A673 (cell line): ENCODE measurements at places on chromosomes 11 and 22. TPM values are rescaled to one million over a fixed set of nuclear protein-coding genes. Genes with fewer than 3 reads are reported as not detected.

- DNase-seq = no peak
These were observed 77.8 kb upstream of the GDPD4 start for GRCh38 chr11:77379253-77379652.

The VPREB1 gene
- total RNA-seq = not detected in 2 replicates

DNA sequence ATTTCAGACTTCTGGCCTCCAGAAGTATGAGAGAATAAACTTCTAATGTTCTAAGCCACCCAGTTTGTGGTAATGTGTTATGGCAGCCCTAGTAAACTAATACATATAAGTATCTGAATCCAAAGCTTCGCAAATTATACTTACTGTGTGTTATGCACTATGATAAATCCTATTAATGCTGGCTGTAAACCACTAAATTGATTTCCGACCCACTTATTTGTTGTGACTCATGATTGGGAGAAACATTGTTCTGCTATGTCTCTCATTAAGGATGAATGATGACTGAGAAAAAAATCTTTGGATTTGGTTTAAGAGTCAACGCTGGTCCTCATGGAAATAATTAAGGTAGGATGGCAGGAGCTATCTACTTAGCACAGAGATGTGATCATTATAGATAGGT lies 62.0 kb downstream of the FZD4 start:
- no peak for DNase-seq

DNA sequence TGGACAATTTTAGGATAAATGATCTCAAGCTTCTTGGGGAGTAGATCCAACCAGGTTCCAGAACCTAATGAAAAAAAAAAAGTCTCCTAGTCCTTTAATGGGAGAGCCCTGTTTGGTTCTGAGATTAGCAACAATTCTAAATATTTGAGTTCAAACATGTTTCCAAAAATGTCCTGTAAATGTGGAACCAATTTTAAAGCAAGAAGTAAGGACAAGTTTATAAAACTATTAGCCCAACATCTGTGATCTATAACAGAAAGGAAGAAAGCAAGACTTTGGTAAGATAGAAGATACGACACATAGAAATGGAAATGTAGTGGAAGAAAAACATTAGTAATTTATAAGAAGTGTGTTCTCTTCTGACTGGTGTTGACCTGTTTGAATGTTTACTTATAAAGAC lies 79.7 kb upstream of the SLC5A12 start:
- DNase-seq = no peak

The CCDC90B gene
- total RNA-seq = 51.2 and 51.6 TPM in 2 replicates

The PITPNB gene
- 130 and 135 TPM in 2 replicates for total RNA-seq

DNA sequence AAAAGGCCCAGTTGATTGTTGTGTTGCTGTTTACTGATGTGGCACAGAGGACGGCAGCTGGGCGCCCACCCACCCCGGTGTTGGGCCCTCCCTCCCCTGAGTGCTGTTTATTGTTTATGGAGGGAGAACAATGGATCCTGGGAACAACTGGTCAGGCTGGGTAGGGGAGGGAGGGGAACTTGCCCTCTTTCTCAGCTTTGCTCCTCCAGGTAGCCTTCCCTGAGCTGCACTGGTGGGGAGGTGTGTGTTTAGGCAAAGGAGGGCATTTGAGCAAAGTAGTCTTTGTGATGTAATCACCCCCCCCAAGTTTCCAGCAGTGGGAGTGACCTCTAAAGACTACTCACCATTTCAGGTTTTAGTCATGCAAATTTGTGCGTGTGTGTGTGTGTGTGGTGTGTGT lies 1035.3 kb downstream of the NTM start:
- no peak for DNase-seq

- DNase-seq = no peak
These were observed 32.3 kb downstream of the KCNA4 start for GRCh38 chr11:29984544-29984943.

DNA sequence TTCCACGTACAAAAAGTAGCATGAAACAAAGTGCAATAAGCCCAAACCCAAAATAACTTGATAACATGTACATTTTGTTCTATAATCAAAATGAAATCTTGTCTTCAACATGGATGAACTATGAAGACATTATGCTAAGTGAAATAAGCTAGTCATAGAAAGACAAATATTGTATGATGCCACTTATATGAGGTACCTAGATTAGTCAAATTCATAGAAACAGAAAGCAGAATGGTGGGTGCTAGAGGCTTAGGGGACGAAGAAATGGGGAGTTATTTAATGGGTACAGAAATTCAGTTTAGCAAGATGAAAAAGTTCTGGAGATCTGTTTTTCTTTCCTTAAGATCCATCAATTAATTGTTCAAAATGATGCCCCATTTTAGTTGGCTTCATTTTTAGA lies 7.5 kb downstream of the PGM2L1 start:
- DNase-seq = no peak

DNA sequence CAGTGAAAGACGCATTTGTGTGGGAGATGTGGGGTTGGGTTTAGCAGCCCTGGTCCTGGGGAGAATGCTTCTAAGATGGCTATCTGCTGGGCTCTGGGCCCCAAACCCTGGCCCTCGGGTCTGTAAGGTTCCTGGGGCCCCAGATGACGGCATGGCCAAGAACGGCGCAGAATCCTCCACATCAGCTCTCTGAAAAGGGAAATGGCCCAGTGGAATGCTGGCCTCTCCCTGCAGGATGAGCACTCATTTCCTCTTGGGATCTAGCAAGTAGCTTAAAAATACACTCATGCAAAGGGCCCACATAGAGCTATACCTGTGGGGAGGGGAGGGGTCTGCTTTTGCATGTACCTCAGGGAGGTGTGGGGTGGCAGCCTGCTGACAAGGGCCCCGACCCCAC lies 37.5 kb upstream of the LINC01488 start:
- DNase-seq = no peak

The SYT12 gene
- 2.3 and 3.1 TPM in 2 replicates for total RNA-seq

GRCh38 chr11:60899046-60899936 lies 7.1 kb downstream of the PRPF19 start:
- DNase-seq = peak; percentile 87

GRCh38 chr22:24043958-24044357 lies 32.9 kb downstream of the CABIN1 start:
- no peak for DNase-seq

- no peak for DNase-seq
These were observed 373.1 kb downstream of the ETS1 start for GRCh38 chr11:128214263-128214662.

DNA sequence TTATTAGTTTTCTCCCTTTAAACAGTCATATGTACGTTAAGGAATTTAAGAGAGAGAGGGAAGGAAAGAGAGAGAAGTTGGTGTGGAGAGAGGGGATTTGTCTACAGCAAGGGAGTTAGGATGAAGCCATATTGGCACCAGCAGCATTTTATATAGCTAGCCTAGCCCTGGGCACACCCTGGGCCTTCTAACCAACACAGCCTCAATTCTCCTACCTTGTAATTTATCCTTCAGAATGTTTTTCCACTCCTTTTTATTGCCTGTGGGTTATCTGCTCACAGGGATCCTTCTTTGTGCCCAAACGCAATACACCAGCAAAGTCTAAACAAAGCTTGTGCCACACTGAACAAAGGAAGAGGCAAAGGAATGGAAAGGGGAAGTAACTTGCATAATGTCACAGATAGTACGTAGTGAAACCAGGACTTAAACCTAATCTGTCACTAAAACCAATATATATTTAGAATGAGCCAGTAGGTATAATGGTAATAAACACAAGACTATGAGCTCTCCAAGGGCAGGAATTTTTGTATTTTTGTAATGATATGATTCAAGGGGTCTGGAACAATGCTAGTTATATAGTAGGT lies 613.8 kb upstream of the TENM4 start:
- DNase-seq = no peak

The CDC42BPG gene
- total RNA-seq = 4.6 and 6.6 TPM in 2 replicates

- peak; percentile 92 for DNase-seq
These were observed 28.5 kb downstream of the LRP4 start for GRCh38 chr11:46889689-46890475.

The USP2 gene
- total RNA-seq = 4.8 and 6.2 TPM in 2 replicates

DNA sequence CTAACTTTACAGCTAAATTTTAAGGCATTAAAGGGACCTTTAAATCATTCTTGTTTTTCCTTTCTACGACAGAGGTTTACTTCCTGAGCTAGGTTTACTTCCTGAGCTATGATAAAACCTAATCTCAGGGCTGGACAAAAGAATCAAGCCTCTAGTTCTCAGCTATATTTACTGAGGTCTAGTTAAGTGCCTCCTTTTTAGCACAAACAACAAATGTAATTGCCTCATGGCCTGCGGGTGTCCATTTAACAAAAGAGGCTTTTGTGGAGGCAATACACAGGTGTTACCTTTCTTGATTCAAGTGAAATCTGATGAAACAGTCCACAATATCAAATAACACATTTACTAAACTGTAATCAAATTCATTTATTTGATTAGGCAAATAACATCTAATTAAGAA lies 67.3 kb downstream of the IMMP1L start:
- DNase-seq = no peak

The SGSM1 gene
- not detected in 2 replicates for total RNA-seq

The KRTAP5-7 gene
- not detected in 2 replicates for total RNA-seq

DNA sequence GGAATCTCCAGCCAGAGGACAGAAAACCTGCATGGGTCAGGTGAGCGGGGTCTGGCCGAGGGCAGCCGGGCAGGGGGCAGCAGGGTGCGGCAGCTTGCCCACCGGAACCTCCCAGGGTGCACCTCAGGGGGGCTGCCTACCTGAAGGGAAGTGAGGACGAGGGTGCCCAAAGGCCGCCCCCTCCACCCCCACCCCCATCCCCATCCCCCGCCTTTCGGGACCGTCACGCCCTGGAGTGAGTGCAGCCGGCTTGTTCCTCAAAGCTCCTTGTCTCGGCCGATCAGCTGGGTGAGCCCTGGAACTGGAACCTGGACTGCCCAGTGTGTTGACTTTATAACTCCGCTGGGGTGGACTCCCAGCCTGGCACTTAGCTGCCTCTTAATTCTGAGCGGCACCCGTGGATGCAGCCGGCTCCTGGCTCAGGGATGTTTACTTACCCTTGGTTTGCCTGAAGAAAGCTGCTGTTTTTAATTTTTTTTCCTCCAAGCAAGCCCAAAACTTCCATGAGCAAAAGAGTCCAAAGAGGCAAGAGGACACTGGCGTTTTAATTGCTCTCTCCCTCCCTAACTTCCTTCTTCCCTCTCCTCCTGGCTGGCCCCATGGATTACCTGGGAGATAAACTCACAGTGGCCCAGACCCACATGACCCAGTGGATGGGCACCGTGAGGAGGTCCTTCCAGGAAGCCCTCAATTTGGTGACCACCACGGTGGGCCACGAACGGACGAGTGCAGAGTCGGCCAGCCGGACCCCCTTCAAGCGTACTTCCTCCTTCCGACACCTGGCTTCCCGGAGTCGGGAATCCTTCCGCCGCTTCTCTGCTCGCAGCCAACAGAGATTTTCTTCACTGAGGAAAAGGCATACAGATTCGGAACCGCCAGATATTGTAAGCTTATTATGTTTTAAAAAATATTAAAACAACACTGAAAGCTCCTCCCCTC lies 87.8 kb upstream of the CRYBB3 start:
- DNase-seq = no peak

The MS4A3 gene
- not detected in 2 replicates for total RNA-seq

DNA sequence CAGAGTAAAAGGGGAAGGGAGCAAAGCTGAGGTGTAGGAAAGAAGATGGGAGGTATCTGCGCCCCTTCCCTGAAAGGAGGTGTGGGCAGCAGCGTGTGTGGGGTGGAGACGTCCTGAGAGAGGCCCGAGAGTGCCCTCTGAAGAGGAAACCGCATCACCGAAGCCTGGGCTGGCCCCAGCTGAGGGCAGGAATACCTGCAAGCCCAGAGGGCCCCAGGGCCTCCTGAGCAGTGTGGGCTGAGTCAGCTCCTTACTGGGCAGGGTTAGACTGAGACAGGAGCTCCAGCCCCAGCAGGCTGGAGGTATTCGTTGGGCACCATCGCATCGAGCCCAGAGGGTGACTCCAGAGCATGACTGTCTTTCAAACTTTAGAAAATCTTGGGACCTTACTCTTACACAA lies 534.0 kb upstream of the B3GAT1 start:
- DNase-seq = no peak

GRCh38 chr22:36991206-36991605 lies 28.0 kb downstream of the TST start:
- no peak for DNase-seq

DNA sequence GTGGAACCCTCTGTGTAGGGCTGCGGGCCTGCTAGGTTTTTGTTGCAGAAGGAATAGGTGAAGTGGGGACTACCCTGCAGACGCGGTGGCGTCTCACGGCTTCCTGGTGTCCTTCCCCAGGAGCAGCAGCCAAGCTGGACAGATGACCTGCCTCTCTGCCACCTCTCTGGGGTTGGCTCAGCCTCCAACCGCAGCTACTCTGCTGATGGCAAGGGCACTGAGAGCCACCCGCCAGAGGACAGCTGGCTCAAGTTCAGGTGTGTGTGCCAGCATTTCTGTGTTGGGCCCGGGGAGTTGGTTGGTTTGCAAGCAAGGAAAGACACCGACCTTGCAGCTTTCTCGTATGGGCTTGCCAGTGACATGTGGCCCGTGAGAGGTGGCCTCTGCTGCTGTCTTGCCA lies 15.3 kb downstream of the TAB1 start:
- no peak for DNase-seq

- no peak for DNase-seq
These were observed 241.0 kb downstream of the TENM4 start for GRCh38 chr11:79199729-79200354.

DNA sequence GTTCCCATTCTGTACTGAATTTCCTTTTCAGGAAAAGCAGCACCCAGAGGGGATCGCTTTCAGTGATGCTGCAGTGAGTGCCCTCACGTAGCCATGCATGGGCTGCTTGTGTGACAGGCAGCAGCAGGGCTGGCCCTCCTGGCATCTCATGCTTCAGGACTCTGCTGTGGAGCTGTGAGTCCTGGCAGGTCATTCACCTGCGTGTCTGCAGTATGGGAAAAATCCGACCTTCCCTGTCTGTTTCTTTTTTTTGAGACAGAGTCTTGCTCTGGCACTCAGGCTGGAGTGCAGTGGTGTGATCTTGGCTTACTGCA lies 13.4 kb downstream of the GLB1L2 start:
- no peak for DNase-seq

- peak; percentile 93 for DNase-seq
These were observed at the start of gene ADM for GRCh38 chr11:10304495-10305261. Gene ADM (plus strand): TSS chr11:10305073. CDS start chr11:10305701, 628 bp downstream.

- DNase-seq = no peak
These were observed 11.9 kb downstream of the SLC25A18 start for GRCh38 chr22:17575151-17575550.

DNA sequence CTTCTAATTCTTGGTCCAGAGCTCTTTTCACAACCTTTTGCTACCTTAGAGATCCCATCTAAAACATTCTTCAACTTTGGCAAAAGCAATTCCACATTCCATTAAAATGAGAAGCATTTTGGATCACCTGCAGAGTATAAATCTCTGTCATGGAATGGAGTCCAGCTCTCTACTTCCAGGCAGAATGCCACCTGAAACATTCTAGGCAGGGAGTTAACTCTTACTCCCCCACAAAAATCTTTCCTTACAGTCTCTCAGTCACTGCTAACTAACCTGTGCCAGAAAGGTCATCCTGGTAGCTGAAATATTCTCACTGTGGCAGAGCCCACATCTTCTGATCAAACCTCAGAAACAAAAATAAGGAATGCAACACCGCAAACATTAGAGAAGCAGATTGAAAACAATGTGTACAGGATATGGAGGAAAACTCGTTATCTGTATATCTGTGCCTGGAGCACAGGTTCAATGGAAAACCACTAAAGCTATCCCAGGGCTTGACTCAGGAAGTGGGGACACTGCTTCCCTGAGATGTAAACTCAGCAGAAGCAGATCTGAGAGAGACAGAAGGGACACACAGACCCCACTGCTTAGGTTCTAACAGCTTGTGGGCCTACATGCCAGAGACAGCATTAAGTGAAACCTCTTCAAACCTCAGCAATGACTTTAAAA lies 78.9 kb downstream of the KCNC1 start:
- DNase-seq = no peak
